NCI-H2029 treated with DMSO at 0.1 percent for 48 hours (cell line): ENCODE measurements at places on chromosomes 1 and 21.
A peak's percentile ranks its signal among the peaks of the same experiment; 100 is the strongest.

- DNase-seq, result no peak
Measured at GRCh38 chr1:37807220-37807554, 403 bp upstream of the C1orf122 start.

GRCh38 chr1:32618673-32619221 is 31.6 kb downstream of the ZBTB8OS start:
- DNase-seq, result no peak

GRCh38 chr1:234926559-234927311 is 201.9 kb downstream of the TOMM20 start:
- peak; percentile 25 for DNase-seq

DNA sequence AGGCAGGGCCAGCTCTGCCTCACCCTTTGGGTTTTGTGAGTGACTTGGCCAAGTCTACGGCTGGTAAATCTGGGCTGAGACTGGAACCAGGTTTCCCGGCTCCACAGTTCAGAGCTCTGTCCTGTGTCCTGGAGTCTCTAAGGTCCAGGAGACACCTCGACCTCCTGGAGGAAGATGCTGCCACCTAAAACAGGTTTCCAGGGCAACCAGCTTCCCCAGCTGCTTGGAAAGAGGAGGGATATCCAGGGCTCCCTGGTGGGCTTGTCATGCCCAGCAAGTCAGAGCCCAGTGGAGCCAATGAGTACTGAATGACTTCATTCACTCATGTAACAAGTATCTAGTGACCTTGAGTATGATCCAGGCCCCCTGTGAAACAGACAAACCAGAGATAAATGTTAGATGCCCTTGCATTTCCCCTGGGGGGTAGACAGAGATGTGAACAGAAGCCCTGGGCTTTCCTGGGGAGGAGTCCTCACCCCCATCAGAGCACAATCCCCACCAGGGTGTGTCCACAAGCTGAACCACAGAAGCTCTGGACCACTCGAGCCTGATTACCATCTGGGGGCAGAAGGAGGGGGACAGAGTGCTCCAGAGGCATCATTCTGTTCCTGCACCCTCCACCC is 181.2 kb upstream of the RAB4A start:
- DNase-seq, result no peak

DNA sequence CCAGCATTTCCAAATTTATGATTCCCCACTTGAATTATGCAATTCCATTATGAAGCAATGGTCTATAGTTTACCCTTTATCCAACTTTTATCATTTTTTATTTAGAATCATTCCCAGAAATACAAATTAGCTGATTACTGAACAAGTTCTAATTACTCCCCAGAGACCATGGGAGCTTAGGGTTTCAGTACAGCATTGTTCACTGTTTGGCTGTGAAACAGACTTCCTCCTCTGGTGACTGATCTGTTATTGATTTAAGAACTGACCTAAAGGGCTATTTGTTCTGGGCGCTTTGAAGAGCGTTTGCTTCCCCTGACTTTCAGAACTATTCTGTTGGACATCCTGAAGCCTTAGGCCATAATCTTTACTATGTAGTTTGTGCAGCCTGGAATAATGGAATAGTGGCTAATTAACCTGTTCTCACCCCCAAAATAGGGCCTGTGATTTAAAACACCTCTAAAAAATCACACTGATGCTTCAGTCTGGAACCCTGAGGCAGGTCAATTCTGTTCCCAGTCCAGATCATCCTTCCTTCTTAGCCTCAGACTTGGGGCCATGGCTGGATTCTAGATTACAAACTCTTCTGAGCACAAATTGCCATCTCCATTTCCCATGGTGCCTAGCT is 58.7 kb downstream of the ALG14 start:
- no peak for DNase-seq

DNA sequence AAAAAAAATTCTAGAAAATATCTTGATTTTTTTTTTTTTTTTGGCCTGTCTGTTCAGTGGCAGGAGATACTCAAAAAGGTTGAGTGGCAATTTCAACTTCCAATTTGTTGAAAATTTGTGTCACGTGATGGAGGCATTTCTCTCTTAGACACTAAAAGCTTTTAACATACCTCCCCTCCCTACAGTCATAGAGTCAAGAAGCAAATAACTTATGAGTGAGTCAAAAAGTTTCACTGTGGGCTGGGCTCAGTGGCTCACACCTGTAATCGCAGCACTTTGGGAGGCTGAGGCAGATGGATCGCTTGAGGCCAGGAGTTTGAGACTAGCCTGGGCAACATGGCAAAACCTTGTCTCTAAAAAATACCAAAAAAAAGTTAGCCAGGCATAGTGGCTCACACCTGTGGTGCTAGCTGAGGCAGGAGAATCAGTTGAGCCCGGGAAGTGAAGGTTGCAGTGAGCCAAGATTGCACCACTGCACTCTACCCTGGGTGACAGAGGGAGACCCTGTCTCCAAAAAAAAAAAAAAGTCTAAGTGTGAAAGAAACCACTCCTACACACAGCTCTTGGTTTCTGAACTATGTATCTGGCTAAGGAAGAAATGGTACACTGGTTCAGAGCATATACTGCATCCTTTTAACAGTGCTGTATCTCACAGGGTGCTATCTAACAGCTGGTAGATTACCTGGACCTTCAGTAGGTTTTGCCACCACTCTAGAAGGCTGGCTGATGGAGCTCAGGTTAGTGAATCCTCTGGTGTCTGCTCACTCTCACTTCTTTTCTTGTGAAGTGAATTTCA is 11.6 kb upstream of the BSDC1 start:
- DNase-seq, result no peak

- no peak for DNase-seq
Measured at GRCh38 chr1:109570414-109570813, 22.0 kb downstream of the GNAI3 start.

DNA sequence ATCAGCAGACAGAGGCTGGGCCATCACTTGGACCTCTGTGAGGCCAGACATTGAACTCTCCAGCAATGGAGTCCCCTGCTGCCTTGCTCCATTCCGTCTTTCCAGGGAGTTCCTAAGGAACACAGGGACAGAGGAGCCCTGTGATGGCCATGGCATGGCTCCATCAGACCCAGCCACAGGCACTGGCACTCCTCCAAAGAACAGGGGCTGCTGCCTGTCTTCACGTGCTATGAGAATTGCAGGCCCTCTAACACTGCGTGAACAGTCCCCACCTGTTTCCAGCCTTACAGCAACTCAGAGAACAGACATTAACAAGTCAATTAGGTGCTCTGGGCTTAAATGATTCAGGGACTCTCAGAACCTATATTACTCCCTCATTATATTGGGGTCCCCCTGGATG is 140.8 kb downstream of the ASTN1 start:
- no peak for DNase-seq

- DNase-seq, result no peak
Measured at GRCh38 chr1:78171736-78172590, 126.2 kb downstream of the GIPC2 start.

DNA sequence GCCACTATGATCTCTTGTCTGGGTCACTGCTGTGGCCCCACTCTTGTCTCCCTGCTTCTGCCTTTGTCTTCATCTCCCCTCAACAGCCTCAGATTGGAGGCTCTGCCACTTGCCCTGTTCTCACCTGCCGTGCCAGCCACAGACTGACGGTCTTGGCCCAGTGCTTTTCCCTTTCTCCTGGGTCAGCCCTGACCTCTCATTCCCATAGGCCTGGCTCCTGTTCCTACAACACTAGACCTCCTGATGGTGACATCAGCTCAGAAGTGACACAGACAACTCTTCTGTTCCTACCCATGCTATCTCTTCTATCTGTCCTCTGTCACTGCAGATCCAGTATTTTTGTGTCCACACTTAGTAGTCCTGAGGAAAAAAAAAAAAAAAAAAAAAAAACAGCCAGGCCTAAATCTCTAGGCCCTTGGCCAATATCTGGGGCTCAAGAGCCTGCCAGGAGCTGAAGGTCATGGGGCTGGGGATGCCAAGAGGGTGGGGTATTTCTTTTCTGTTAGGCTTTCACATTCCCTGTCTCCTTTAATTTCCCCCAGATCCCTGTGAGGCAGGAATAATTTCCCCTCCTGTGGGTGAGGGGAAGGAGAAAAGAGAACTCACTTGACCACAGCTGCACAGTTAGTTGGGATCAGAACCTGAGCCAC is 42.0 kb upstream of the FOXO6 start:
- no peak for DNase-seq

DNA sequence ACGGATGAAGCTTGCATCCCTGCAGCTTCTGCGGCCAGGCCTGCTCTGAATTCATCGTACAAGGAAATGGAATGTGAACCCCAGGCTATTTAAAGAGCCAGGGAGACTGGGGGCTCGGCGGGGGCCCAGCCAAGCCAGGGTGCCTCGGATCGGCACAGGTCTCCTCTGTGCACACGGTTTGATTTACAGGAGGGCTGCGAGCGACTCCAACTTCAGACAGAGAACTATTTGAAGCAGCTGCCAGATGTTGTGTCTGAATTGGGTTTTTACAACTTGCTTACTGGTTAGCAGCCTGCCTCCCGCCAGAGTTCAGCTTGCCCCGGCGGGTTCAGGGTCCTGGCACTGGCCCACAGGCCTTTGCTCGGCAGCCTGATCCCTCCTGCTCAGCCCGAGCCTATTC is 83.2 kb downstream of the SPSB1 start:
- no peak for DNase-seq

DNA sequence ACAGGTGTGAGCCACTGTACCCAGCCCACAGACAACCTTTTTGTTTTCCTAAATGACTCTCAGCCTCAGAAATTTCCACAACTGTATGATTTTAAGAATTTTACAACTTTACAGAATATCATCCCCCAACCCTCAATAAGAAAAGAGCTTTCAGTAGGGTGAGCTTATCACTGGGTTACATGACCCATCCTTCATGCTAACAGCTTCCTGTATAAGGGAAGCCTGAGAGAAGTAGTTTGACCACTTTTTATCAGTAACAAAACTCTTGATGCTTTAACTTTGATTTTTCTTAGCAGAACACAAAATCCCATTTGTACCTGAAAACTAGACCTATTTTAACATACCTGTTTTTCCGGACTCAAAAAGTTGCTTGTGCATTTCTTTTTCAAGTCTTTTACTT is 9.7 kb upstream of the MYBPHL start:
- DNase-seq, result no peak

DNA sequence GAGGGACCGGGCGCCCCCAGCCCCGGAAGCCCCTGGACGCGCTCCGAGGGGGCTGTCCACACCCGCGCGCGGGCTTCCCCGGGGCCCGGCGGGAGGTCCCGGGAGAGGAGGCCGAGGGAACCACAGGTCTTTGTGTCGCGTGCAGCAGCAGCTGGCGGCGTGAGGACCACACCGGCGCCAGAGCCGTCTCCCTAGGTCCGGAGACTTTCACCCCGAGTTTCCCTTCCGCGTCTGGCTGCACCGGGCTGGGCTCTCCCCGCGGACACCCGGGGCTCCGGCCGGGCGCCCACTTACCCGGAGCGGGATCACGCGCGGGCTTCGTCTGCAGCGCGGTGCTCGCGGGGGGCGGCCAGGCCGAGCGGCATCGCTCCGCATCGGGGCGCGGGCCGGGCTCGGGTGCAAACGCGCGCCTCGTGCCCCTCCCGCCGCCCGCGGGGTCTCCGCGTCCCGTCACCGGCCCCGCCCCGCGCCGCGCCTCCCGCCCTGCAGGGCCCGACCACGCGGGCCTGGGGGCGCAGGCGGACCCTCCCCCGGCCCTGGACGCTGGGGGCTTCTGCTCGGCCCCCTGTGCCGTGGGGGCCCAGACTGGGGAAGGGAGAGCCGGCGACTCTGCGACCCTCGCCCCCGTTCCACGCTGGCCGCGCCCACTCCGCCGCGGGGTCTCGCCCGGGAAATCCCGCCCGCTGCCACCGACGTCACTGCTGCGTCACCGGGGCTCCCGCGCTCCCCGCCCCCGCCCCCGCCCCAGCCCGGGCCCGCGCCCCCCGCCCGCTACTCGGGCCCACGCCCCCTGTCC is at the start of gene GNG4:
Gene GNG4, minus strand, starts transcription at position 417 of the 796 bp plus-strand sequence. CDS start 65,946 bp downstream, outside the sequence.
- DNase-seq, result no peak

DNA sequence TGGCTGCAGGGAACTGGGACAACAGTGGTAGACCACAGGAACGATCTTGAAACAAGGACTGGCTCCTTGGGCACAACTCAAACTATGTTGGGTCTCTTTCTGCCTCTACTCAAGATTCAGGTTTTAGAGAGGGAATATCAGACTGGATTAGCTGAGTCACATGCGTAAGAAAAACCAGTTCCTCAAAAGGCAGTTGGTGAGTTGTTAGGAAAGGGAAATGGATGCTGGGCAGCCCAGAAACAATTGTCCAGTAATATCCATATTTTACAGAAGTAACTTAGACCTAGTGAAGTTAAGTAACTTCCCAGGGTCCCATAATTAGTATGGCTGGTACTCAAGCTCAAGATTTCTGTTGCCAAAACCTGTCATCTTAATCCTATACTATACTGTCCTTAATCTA is 27.0 kb upstream of the TMEM39B start:
- DNase-seq, result no peak

- DNase-seq, result no peak
Measured at GRCh38 chr1:231751415-231751814, 124.8 kb downstream of the DISC1 start.

- DNase-seq, result no peak
Measured at GRCh38 chr1:10646347-10646861, 150.0 kb downstream of the CASZ1 start.

DNA sequence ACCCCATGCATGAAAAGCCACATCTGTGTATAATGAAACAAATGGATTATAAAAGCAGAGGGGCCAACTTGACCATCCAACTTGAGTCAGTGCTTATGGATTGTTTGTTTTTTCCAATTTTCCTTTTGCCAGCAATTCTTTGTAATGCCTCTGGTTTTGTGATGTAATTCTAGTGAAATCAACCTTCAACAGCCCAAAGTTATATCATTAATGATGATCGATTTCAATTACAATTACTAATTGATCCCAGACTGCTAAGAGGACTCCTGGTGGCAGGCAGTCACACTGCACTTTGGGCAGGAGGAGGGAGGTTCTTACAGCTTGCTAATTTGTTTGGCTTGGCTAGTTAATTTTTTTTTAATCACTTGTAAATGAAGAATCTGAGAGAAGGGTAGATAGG is 552.3 kb downstream of the NUF2 start:
- DNase-seq, result no peak

DNA sequence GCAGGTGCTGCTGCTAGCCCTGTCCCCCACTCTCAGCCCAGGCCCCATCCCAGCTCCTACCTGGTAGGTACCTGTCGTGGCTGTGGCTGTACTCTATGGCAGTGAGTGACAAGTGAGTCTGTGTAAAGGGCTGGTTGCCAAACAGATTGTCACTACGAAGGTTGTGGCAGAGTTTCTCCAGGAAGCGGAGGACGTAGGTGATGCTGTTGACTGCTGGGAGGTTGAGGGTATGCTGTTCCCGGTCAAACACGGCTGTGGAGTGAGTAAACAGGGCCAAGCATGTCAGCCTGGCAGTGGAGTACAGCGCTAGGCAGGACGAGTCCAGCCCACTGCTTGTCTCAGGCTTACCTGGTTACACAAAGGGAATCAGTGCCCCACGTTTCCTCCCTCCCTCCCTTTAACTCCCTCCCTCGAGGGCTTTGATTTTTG is 24.8 kb upstream of the SLFNL1 start:
- DNase-seq, result peak; percentile 99

DNA sequence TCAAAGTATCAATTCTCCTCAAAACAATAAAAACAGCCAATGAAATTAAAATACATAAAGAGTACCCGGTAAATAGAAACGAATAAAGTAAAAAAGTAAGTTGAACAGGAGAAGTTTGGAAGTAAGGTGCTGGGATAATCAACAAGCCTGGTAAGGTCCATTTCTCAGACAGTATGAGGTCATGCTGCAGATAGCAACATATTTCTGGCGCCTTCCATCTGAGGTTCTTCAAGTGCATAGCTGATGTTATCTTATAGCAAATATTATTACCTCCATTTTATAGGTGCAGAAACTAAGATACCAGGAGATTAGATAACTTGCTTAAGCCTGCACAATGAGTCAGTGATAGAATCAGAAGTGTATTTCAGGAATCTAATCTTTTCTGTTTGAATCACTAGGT is 23.7 kb upstream of the CEP350 start:
- no peak for DNase-seq
